B cell (primary cell): ENCODE measurements at places on chromosomes 5 and 9. TPM values are rescaled to one million over a fixed set of nuclear protein-coding genes. Genes with fewer than 3 reads are reported as not detected.

DNA sequence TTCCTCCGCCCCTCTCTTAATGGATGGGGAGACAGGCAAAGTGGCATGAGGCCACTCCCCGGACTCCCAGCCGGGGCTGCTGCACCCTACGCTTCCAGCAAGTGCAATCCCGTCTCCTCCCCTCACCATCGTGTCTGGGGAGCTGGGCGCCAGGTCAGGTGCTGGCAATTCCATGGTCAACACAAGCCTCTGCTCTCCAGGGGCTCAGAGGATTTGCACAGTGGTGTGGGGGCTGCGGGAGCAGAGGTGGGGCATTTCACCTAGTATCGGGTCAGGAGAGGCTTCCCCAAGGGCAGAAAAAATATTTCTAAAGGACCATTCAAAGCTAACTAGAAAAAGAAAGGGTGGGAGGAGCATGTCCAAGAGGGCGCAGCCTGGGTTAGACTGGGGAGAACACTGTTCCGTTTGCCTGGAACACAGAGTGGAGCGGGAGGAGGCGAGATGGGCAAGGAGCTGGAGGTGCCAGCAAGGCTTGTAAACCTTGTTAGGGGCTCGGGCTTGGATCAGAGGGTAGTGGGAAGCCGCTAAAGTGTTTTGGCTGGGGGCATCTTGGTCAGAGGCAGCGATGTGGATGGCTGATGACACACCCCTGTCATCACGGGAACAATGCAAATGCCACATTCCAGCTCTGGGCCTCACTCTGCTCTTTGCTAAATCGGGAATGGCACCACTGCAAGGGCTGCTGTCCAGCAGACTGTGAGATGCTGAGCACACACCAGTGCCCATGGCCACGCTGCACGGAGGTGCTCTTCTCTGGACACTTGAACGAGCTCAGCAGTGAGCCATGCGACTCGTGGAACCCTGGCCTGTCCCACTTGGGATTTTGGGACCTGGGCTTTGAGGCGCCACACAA lies 191.7 kb downstream of the CDK5RAP2 start:
- DNase-seq, result no peak

DNA sequence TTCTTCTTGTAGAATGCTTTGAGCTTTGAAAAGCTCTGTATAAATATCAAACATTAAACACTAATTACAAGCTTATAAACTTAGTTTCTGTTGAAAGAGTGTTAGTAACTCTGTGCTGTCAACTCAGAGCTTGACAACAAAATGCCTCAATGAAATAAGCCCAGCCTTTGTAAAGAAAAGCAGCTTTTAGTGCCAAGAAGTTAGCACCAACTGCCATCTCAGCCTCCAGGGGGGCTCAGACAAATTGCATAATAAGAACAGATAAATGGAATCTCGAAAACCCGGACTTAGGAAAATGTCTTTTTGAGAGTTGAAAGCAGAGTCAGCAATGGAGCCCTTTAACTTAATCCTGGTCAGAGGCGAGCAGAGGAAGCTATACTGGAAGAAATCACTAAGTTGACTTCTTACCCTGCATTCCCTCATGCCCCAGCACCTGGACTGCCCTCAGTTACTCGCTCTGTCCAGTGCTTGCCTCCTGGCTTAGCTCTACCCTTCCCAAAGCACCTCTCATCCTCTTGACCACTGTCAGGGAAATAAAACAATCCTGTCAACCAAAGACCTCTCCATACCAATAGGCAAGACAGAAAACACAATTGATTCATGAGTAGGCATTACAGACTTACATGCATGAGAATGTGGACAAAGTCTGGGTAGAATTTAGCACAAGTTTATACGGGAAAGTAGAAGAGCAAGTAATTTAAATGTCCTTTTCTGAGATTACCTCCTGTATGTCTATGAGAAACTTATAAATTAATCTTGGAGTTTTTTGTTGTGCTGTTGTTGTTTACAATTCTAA lies 352.7 kb downstream of the ZNF608 start:
- no peak for DNase-seq

The DPM2 gene
- 42.9 and 45.9 TPM in 2 replicates for total RNA-seq

The DRD1 gene
- total RNA-seq, result not detected in 2 replicates

- DNase-seq, result no peak
These were observed 397.5 kb downstream of the DTWD2 start for GRCh38 chr5:118590806-118591205.

- DNase-seq, result no peak
These were observed 110.1 kb downstream of the SPOCK1 start for GRCh38 chr5:137389042-137389441.
